SHP77 treated with DMSO at 0.1 percent for 48 hours (cell line): ENCODE measurements at places on chromosomes 6 and 20.

DNA sequence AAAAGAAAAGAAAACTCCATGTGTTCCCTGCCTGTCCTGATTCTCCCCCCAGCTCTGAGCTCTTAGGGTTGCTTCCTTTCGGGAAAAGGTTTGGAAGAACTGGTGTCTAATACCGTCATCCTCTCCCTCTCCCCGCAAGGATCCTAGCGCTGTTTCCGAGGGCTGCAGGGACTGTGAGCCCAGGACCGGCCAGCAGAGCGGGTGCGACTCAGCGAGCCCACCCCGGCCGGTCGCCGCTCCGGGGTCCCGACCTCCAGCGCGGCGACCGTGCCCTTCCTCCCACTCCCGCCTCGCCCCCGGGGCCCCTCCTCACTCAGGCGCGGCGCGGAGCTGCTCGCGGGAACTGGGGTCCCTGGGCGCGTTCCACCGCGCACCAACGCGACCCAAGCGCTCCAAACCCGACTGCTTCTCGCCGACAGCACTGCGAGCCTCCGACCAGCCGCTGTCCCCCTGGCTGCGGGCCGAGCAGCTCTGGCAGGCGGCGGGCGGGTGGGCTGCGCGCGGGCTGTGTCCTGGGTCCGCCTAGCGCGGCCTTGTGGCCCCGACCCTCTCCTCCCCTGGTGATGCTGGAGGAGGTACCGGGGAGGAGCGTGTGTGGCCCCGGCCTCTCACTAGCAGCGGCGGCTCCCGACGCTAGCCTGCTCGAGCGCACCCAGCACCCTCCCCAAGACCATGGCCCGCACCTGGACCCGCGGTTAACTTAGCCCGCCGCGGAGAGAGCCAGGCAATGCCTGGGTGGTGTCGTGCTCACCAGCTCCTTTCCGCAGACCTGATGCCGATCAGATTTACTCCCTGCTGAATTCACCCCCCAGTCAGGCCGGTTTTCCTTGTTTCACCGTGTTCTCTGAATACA lies at the start of gene PLA2G7:
Gene PLA2G7 (minus strand): TSS at position 509 of the 853 bp plus-strand sequence. CDS start 12,484 bp downstream, outside the sequence.
- DNase-seq, result no peak

GRCh38 chr6:46411456-46412197 lies 79.6 kb downstream of the RCAN2 start:
- DNase-seq, result no peak

GRCh38 chr20:35627121-35627520 lies 11.5 kb downstream of the SPAG4 start:
- no peak for DNase-seq

DNA sequence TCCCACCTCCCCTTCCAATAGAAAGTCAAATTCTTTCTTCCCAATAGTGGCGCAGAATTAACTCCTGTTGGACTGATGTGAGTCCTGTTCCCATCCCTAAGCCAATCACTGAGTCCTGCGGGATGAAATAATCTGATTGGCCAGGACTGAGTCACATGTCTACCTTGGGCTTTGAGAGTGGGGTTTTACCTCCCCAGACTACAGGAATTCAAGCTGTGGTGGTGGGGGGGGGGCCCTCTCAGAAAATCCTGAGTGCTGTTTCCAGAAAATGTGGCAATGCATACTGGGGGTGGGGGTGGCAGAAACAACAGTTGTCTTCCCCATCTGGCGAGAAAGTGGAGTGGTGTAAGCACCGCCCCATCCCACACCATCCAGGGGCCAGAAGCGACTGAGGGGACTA lies 65.7 kb downstream of the CTCFL start:
- no peak for DNase-seq

DNA sequence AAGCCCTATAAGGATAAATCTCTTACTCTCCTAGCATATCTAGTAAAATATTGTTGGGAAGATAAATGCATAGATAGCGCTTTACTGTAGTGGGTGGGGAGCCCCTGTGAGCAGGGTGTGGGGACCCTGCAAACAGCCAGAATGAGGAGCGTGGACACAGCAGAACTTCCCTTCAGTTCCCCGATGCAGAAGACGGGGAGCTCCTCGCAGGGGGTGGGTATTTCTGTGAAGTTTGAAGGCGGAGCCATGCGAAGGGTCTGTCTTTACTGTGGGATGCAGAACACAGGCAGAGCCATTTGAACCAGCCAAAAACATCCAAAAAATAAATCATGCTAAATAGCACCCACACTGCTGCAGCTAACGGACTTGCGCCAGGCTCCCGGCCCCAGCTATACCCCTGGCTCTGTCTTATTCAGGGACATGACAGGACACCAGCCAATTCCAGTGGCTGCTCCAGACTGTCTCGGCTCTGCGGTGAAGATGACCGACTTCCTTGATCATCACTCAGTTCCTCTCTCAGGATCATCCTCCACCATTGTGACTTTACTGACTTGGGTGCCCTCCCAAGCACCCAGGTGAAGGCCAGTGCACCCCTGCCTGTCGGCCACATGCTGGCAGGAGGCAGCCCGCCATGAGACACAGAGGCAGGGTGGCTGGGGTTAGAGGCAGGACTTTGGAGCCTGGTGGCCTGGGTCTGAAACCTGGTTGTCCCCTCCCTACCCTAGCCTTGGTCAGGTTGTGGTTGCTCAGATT lies 134.5 kb downstream of the SMOC2 start:
- no peak for DNase-seq

- no peak for DNase-seq
These were observed 22.0 kb upstream of the DDR1 start for GRCh38 chr6:30862156-30862875.

- no peak for DNase-seq
These were observed 13.3 kb upstream of the CCN5 start for GRCh38 chr20:44701858-44702256.

DNA sequence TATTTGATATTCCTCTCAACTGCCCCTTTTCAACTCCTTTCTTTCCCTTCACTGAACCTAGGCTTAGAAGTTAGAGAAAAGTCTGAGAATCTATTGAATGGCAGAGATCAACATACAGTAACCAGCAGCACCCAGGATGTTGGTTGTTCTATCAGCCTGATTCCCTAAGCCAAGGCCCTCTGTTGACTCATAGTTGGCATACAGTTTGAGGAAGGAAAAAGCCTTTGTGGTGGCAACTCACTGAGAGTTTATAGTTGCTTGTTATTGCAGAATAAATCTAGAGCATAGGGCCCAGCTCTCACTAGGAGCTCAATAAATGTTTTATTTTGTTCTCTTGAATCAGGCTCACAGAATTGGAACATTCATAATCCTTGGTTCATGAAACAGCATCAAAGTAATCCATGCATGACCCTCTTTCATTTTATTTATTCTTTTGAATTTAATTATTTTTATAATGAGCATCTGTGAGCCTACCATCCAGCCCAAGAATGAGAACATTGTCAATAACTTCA lies 119.1 kb upstream of the ADGRF1 start:
- no peak for DNase-seq

DNA sequence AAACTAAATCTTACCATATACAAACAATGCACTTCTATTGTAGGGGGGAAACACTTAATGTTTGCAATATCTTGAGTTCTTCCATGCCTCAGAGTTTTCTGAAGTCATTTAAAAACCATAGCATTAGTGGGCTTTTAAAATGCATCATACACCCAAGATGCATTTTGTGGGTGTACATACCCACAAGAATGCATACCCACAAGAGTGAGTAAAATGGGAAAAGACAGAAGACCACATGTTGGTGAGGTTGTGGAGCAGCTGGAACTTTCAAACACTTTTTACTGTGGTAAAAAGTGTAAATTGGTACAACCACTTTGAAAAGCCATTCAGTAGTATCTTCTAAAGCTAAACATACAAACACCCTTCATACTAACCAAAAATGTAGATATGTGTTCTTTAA lies 57.5 kb downstream of the CYB5R4 start:
- DNase-seq, result no peak

GRCh38 chr6:110524305-110524704 lies 47.9 kb upstream of the SLC22A16 start:
- DNase-seq, result no peak

GRCh38 chr20:18750735-18751134 lies 62.8 kb upstream of the SCP2D1 start:
- DNase-seq, result peak; percentile 73

GRCh38 chr20:46056970-46057855 lies 28.2 kb downstream of the SLC12A5 start:
- no peak for DNase-seq

DNA sequence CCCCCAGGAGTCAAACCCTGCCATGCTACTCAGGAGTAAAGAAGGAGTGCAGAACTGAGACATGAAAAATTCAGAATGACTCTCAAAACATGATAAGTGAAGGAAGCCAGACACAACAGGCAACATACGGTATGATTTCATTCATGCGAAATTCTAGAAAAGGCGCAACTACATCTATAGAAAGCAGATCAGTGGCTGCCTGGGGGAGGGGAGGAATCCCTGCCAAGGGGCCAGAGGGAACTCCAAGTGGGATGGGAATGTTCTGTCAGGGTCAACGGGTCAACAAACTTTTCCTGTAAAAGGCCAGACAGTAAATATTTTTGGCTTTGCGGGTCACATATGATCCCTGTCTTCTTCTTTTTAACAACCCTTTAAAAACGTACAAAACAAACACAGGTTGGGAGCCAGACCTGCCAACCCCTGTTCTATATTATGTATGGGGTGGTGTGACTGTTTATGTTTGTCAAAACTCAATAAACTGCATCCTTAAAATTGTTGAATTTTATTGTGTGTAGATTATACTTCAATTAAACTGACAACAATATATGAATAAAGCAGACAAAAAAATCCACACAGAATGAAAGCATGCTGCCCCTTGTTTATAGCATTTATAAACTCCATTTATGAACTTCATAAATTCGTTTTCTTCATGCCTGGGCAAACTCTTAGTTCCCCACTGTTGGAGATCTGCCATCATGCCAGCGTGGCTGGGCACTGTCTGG lies 56.6 kb upstream of the TRAF3IP2 start:
- DNase-seq, result no peak

DNA sequence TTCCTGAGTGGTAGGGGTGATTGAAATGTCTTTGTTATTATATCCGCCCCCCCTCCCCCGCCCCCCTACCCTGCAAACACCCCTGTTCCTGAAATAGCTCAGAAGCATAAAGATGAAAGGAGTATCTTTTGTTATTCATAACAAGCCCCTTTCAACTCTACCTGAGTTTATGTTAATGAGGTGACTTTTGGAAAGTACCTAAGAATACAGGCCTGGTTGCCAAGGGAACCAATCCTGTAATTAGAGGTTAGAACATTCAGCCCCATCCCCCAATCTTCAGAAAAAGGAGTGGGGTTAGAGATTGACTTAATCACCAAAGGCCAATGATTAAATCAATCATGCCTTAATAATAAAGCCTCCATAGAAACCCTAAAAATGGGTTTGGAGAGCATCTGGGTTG lies 979.2 kb upstream of the GJE1 start:
- no peak for DNase-seq

DNA sequence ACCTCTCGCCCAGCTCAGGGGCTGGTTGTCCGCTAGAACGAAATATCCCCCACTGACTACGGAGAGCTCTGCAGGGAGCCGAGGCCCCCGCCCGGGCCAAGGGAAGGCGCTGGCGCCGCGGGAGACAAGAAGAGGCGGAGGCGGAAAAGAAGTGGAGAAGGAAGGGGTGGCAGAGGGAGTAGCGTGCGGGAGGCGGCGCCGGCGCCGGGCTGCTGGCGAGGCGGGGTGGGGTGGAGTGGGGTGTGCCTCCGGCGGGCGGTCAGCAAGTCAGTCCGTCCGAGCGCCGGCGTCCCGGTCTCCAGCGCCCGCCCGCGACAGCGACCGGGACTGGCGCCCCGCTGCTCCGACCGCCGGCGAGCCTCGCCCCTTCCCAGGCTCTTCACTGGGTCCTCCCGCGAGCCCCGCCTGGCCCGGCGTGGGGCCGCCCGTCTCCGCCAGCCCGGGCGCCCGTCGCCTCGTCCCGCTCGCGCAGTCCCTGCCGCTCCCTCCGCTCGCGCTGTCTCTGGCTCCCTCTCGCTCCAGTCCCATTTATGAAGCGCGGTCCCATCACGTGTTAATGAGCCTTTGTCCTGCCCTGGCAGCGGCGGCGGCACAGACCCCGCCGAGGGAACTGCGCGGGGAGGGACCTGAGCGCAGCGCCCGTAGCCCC lies at the start of gene CNR1:
Gene CNR1 (minus strand): TSS at position 504 of the 649 bp plus-strand sequence. CDS start 21,073 bp downstream, outside the sequence.
- DNase-seq, result no peak

DNA sequence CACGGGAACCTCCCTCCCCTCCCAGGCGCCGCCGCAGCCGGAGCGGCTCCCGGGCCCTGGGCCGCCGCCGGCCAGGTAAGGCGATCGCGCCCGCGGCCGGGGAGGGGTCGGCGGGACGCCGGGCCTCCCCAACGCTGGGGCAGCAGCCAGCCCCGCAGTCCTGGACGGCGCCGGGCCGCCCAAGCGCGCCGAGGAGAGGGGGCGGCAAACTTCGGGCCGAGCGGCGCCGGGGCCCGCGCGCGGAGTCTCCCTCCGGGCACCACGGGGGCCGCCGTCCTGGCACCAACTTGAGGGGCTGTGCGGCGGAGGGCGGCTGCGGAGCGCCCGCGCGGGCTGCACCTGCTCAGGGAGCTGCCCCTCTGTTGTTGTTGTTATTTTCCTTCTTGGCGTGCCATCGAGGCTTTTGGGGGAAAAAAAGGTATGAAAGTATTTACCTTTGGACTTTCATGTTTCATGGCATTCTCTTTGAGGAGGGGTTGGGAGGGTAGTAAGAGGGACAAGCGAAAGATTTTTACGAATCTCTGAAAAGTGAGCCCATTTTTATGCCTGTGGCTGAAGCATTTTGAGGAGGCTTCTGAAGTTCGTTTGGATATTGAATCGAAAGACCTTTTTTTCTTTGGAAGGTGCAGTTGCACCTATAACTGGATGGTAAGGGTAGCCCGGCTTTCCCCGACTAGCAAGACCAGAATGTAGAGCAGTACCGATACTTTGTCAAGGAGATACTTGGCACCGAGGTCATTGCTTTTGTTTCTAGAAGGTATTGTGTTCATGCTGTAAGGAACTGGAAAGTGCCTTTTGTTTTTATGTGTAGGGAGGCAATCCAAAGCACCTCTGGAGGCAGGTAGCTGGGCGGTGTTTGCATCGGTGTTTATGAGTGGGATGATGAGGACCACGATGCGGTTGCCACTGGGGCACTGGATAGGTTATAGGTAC lies at the start of gene RNF182:
Gene RNF182 (plus strand): TSS at position 4 of the 933 bp plus-strand sequence. CDS start 52,168 bp downstream, outside the sequence.
- DNase-seq, result no peak

DNA sequence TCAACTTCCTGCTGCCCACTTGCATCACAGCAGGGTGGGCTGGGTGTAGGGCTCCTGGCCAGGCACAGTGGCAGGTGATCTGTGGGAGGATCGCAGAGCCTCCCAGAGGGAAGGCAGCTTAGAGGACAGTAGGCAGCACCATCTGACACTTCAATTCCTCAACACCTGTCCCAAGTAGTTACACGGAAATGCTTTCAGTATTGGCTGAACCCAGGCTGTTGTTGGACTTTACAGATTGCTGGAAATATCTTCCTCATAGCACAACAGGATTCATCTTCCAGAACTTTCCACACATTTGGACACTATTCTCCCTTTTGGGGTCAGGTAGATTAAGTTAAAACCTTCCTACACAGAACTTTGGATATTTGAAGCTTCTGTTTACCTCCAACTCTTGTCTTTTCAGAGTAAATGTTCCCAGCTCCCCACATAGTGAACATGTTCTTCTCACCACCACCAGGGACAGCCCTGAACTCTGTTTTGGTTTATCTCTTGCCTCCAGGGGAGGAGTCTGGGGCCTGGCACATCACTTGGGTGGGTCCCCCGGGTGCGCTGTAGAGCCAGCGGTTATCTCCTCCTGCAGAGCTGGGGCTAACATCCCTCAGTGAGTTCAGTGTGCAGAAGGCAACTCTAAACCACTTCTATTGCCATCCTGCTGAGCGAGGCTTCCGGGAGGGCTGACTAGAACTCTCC lies 3.5 kb upstream of the SLC22A2 start:
- no peak for DNase-seq
